Activated naive CD8-positive, alpha-beta T cell treated with anti-CD3 and anti-CD28 coated beads for 36 hours (primary cell): ENCODE measurements at places on chromosomes 1 and 21. TPM values are rescaled to one million over a fixed set of nuclear protein-coding genes. Genes with fewer than 3 reads are reported as not detected.

Gene COL18A1
- total RNA-seq = 4.0 TPM

Gene DNASE2B
- not detected for total RNA-seq

Gene PLA2G2E
- total RNA-seq = not detected

GRCh38 chr1:202439308-202439707, 90.8 kb downstream of the PPP1R12B start:
- no peak for DNase-seq

GRCh38 chr1:47441450-47442106, 3.7 kb downstream of the FOXD2 start:
- DNase-seq = no peak

- DNase-seq = no peak
Observed at GRCh38 chr1:3427711-3428704, 26.5 kb upstream of the ARHGEF16 start.

DNA sequence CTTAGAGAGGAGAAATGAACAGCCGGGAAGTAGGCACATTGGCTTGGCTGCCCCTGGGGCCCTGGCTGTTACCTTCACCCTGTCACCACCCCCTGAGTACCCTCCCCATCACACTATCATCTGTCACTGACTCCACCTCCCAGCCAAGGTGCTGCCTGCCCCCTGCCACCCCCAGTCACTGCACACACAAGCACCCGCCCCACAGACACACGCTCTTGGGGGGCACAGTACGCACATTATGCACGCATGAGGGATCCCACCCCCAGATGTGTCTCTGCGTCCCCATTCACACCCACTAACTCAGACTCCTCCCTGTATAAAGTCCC, 223.3 kb downstream of the PTPRU start:
- DNase-seq = no peak

Gene SLC9C2
- not detected for total RNA-seq

DNA sequence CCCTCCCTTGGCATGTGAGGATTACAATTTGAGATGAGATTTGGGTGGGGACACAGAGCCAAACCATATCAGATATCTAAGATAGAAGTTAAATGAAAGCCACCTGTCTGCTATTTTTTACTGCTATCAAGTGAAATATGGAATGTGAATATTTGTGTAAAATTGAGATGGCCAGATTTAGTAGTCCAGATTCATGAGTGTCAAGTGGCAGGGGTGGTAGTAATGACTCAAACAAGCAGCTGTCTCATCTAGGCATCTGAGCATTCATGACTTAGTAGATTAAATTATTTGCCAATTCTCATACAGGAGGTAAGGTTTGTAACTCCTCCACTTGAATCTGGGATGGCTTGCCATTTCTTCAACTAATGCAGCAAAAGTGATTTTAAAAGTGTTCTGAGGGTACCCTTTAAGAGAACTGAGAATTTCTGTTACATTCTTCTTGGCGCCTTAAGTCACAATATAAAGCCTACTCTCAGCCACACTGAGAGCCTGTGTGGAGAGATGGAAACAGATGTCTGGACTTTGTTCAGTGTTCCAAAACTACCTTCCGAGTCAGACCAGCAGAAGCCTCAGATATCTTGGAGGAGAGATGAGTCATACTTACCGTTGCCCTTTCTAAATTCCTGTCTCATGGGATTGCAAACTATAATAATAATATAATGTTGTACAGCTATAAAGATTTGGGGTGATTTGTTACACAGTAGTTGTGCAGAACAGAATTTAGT, 1065.6 kb upstream of the TMPRSS15 start:
- no peak for DNase-seq

GRCh38 chr1:229001467-229002011, 266.3 kb downstream of the RHOU start:
- no peak for DNase-seq
